ENCODE measurements at places on chromosomes 1 and 21.

DNA sequence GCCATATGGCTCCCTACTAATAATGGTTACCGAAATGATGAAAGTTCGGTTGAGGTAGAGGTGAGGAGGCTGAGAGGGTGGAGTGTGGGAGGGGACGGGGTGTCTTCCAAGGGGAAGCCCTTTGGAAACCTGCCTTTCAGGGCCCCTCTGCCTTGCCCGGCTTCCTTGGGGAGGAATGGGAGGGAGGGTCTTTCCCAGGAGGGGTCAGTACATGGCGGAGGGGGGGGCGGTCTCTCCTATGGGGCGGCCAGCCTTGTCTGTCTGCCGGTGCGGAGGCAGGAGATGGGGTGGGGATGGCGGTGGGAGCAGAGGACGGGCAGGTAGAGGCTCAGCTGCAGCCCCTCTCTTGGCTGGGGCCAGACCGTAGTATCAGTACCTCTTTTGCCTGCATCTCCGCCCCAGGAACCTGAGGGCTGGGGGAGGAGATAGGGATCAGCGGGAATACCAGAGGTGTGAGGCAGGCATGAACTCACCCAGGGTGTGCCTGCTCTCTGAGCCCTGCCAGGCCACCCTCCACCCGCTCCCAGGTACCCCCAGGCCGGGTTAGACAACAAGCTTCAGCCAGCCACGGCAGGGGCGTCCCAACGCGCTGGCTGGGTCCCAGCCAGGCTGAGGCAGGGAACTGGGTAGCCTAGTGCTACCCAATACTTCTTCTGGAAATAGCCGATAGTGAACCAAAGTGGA, 79.4 kb upstream of the POU3F1 start:
- no peak for DNase-seq

- no peak for DNase-seq
These were observed 1242.0 kb downstream of the AMY1C start for GRCh38 chr1:104991702-104992101.

DNA sequence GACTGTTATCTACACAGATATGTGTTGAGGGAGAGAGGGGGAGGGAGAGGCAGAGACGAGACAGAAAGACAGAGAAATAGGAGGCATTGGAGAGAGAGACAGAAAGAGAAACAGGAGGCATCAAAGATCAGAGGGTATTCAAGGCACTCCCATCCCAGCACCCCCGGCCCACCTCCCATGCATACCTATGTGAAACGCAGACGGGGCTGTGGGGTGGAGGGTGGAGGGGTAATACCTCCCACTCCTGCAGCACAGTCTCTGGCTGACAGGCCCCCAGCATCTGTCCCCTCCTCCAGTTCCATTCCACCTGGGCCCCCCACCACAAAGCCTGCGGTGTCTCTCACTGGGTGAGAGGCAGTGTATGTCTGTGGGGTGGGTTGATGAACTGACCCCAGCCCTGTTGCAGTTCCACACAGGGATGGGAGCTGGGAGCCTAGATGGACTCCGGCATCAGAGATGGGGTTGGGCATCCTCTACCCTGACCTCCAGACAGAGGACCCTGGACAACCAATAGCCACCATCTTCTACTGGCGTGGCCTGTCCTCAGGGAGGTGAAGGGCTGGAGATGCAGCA, 49.7 kb downstream of the RAP1GAP start:
- DNase-seq: no peak

DNA sequence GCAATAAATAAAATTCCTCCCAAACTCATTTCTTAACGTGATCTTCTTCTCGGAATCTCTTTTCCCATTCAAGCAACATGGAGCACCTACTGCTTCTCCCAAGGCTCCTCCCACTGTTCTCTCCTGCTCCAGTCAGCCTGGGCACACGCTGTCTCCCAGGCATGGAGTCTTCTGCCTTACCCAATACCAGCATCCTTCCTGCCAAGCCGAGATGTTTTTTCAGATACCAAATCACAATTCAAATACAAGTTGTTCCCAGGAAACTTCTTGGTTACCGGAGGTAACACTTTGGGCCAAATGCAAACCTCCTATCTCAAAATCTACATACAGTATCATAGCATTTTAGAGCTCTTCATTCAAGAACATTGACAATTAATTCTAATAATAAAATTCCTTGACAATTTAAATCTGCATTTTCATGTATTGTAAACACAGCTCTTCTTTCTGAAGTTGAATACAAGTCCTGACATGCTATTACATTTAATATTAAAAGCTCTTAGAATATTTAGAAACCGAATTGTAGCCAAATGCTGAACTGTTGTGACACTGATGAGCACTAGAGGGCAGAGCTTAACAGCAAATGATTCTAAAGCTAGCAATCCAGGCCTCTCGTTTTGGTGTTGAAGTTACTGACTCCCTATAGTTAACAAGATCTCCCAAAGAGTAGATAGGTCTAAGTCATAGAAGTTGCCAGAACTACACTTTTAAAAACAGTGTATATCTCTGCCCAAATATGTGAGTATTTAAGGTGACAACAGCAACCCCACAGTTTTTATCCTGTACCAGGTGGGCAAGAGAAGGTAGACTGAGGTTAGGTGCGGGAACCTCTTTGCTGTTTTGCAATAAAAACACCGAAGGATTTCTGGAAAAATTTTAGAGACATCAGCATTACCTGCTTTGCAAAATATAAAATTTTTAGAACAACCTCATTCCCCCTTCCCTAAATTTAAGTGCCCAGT, 52.3 kb downstream of the BCAR3 start:
- peak; percentile 41 for DNase-seq

GRCh38 chr1:171919891-171920887, 78.9 kb downstream of the DNM3 start:
- no peak for DNase-seq

DNA sequence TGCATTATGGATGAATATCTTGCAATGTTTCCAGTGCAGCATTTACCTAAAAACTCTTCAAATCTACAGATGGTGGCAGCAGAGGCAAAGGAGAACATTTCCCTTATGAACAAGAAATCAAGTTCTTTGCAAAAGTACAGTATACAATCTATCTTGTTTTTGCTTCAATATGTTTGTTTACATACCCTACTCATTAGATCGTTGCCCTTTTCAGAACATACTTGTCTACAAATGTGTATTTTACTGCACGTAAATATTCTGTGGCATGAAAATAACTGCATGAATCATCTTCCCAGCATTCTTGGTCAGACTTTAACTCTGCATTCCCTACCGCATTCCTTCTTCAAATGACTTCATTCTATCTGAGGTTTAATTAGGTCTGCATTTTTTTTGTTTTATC, 212.7 kb downstream of the ZP4 start:
- DNase-seq: no peak

DNA sequence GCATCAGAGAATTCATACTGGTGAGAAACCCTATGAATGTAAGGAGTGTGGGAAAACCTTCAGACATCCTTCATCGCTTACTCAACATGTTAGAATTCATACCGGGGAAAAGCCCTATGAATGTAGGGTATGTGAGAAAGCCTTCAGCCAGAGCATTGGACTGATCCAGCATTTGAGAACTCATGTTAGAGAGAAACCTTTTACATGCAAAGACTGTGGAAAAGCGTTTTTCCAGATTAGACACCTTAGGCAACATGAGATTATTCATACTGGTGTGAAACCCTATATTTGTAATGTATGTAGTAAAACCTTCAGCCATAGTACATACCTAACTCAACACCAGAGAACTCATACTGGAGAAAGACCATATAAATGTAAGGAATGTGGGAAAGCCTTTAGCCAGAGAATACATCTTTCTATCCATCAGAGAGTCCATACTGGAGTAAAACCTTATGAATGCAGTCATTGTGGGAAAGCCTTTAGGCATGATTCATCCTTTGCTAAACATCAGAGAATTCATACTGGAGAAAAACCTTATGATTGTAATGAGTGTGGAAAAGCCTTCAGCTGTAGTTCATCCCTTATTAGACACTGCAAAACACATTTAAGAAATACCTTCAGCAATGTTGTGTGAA, 12.8 kb downstream of the ZFP69B start:
- no peak for DNase-seq

- no peak for DNase-seq
These were observed 2.0 kb upstream of the MAN1C1 start for GRCh38 chr1:25614501-25615171.

- DNase-seq: no peak
These were observed 106.0 kb upstream of the FAM78B start for GRCh38 chr1:166272851-166273250.

GRCh38 chr1:224045556-224045955, 68.4 kb upstream of the FBXO28 start:
- DNase-seq: no peak

DNA sequence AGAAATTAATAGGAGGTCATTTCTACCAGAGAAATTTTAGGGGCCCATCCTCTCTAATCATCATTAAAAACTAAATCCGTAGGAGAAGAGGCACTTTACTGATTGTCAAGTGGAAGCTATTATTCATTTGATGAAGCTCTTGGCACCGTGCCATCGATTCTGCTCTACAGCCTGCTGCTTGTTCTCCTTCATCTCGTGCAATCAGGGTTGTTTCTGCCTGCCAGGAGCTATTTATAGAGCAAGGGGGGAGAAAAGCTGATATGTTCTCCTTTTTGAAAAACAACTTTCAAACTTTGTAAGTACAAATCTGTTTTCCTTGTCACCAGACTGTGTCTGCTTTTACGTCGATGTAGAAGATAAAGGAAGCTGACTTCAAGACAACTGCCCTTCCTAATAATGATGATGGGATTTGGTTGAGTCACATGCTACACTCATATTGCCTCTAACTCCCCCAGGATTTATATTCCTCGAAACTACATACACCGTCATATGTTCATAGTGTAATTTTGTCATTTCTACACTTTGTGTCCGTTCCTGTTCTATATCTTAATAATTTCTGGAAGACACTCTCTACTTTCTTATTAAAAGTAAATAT, 169.6 kb upstream of the LHX8 start:
- DNase-seq: no peak

- no peak for DNase-seq
These were observed 47.1 kb downstream of the LEPR start for GRCh38 chr1:65467536-65467935.

DNA sequence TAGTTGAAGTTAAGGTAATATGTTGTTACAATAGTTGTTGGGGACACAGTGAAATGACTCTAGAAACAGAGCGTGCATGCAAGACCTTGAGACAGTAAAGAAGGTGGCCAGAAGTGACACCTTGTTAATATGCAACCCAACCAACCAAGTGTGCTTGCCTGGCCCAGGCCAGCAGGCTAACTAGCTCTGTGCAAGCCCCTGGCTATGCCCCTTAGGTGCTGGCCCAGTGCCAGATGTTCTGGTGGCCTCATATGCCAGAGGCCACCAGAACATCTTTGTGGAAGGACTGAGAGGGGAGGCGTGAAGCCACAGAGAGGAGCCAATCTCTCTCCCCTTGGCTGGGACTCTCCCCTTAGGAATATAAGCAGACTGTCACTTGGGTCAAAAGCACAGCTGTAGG, 111.2 kb upstream of the JUN start:
- no peak for DNase-seq

DNA sequence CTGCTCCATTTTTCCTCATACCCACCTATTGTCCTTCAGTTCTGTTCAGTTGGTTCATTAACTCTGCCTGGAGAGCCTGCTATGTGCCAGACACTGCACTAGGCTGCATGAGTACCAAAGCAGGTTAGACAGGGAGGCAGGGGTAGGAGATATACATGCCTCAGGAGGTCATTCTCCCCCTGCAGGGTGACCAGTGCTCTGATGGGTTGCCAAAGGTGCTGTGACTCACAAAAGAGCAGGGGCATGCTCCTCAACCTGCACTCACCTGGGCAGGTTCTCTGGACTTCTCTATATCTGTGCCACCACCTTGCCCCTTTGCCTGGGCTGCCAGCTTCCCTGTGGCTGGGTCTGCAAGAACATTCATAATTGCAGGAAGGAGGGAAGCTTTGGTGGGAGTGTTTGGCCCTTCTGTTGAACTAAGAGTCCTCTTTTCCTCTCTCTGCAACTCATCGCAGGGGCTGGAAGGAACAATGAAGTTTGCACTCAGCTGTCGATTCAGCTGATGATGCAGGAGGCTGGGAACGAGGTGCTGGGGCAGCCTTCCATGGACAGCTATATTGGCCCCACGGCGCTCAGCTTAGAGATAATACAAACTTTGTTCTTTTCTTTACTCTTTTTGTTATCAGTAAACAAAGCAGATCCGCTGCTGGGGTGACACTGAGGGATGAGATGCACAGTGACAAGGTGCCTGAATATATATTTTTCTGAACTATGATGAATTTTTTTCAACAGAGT, 356.4 kb upstream of the PLXNA2 start:
- no peak for DNase-seq

DNA sequence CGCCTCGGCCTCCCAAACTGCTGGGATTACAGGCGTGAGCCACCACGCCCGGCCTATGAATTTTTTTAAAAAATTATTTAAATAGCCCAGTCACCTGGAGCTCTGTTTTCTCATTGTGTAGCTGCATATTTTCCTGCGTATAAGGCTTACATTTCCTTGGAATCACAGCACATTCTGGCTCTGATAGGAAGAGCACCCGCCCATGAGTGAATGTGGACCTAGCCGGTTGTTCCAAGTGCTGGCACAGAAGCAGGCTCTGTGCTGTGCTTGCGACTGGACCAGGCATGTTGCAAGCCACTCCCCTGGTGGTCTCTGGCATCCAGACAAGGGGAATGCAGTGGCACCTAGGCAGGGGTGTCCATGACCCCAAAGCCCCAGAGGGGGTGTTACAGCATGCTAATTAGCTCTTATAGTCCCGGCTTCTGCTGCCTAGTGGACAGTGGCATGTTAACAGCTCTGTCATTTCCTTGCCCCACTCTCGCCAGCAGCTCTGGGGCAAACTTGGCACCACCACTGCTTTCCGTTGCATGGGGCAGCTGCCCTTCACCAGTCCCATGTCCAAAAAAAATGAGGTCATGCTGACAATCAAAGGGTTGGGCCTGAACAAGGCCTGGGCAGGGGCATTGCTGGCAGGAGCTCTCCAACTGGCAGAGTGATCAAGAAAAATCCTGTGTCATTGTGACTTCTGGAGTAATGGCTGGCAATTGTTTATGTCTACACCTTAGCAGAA, 5.2 kb upstream of the VTCN1 start:
- DNase-seq: no peak

GRCh38 chr21:40754466-40754865, 92.5 kb downstream of the DSCAM start:
- no peak for DNase-seq

DNA sequence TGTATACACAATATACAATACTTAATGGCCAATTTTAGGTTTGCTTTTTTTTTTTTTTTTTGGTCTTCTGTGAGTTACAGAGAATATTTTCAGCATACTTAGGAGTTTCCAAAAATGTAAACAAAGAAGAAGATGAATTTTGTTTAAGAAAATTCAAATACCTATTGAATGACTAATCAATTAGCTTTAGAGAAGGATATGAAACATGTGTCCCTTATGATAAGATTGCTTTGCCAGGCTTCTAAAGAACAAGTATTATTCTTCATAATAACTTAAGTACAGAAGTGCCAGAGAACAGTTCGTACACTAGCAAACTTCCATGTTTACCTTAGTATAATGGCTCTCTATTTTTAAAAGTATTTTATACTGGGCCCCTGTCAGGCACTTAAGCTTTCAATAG, 1191.0 kb upstream of the NCAM2 start:
- DNase-seq: no peak

- no peak for DNase-seq
These were observed at the start of gene KRTAP12-4 for GRCh38 chr21:44654576-44655175. Gene KRTAP12-4, minus strand, starts transcription at chr21:44654659. Its CDS starts 45 bp downstream, at chr21:44654614.

- DNase-seq: no peak
These were observed 21.2 kb upstream of the TMEM61 start for GRCh38 chr1:54959241-54959640.

All from activated CD8-positive, alpha-beta memory T cell treated with anti-CD3 and anti-CD28 coated beads, Interleukin-2, amount 50 U/mL, for 4 hours (primary cell).